ENCODE measurements at places on chromosomes 2 and 18.

DNA sequence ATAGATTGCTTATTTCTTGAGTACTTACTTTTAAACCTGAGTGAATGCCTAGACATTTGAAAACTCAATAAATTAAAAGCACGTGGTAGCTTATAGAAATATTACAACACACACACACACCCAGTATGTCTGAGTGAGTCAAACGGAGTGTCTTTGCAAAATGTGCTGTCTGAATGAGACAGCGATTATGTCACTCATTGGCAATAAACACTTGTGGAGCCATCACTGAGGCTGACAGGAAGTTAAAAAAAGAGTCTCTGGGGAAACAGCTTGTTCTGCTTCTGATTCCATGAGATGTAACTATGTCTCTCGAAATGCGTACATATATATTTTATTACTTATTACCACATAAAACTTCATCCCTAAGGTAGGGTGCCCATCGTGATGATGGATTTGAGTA is 22.3 kb upstream of the VPS4B start:
- no peak for DNase-seq

GRCh38 chr2:113098041-113098440 is 29.4 kb upstream of the IL1RN start:
- no peak for DNase-seq

GRCh38 chr2:105540642-105541041 is 141.8 kb upstream of the FHL2 start:
- DNase-seq, result no peak

- no peak for DNase-seq
Measured at GRCh38 chr2:46116553-46116991, 180.6 kb upstream of the EPAS1 start.

DNA sequence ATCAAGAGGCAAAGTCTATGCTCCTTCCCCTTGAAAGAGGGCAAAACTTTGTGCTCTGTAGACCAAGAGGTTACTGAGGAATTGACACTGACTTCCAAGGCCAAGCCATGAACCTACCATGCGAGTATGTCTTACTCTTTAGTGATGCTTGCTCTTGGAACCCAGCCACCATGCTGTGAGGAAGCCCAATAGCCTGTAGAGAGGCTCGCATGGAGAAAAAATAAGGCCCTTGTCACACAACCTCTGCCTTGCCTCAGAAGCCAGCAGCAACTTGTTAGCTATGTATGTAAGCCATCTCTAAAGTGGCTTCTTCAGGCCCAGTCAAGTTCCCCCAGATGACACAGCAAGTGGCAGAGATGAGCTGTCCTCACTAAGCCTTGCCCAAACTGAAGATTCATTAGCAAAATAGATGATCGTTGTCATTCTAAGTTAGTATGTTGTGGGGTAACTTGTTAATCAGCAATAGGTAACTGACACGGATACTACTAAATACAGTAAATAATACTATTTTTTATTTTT is 66.1 kb upstream of the RGPD5 start:
- no peak for DNase-seq

DNA sequence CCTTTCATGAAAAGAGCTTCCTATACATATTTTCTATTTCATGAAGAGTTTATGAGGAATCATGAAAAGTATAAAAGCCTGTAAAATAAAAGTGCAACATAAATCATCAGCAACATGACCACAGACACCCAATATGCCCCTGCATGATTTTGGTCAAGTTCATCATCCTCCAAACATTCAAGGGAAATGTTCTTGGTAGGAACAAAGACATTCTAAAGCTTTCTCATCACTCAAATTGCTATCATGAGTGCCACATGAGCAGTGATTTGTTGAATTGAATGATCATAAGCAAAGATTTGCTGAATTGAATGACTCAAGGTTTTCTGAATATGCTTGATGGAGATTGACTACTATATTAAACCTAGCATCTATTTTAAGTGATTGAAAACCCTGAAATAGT is 172.2 kb downstream of the MBD2 start:
- no peak for DNase-seq

- no peak for DNase-seq
Measured at GRCh38 chr18:6960656-6961055, 156.9 kb downstream of the LAMA1 start.

DNA sequence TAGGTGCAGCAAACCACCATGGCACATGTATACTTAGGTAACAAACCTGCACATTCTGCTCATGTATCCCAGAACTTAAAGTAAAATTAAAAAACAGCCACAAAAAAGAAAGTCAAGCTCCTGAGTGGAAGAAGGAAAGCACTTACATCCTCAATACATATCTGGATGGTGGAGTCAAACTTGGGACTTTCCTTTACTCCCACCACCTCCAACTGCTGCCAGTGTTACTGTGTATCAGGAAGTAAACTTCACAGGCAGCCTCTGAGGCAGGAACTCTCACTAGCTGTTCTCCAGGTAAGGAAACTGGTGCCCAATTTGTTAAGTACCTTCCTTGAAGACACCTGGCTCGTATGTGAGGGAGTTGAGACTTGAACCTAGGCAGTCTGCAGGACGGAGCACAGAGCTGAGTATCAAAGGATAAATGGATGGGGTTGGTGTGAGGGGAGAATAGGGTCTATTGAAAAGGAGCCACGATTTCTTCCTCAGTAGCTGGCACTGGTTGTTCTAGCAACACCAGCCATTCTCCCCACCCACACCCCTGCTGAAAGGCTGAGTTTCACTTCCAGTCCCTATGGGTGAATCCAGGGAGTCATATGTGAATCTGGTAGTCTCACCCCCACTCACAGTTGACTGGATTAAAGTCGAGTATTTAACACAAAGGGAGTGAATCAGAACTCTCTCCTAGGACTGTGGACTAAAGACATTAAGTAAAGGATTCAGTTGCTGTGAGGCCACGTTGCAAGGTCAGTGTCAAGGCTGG is 50.0 kb upstream of the GPR39 start:
- no peak for DNase-seq

DNA sequence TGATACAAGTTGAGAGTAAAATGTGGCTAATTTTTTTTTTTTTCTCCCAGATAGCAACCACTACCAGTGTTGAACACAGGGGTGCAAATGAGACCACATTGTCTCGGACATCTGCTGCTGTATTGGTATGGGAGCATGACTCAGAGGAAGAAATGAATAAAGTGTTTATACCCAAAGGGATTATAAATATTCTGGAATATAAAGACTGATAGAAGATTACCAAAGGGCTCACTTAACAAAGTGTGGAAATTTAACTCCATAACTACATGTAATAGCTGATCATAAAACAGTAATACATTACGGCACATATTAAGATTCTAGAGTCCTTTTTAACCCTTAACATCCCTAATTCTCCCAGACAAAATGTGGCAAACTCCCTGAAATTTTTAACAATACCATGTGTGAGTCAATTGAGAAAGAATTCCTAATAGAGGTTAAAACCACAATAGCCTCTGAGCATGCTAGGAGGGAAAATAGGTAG is 1023.0 kb upstream of the ACVR2A start:
- DNase-seq, result no peak

GRCh38 chr2:43100883-43101662 is 125.3 kb downstream of the ZFP36L2 start:
- DNase-seq, result peak; percentile 50

DNA sequence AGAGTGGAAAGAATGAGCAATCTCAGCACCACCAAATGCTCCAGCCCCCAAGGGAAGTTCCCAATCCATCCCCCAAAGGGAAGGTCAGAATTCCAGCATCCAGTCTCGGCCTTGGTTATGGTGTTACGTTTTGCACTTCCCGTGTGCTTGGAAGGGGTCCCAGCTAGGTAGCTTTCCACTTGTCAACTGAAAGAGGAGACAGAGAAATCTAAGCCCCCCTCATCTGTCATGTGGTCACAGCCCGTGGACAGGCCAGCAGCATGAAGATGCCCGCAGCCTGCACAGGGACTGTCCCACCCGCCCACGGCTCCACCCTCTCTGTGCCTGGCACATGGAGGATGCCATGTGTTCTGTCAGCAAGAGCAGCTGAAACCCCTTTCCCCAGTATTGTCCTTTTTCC is 32.1 kb downstream of the RHOB start:
- DNase-seq, result peak; percentile 4

DNA sequence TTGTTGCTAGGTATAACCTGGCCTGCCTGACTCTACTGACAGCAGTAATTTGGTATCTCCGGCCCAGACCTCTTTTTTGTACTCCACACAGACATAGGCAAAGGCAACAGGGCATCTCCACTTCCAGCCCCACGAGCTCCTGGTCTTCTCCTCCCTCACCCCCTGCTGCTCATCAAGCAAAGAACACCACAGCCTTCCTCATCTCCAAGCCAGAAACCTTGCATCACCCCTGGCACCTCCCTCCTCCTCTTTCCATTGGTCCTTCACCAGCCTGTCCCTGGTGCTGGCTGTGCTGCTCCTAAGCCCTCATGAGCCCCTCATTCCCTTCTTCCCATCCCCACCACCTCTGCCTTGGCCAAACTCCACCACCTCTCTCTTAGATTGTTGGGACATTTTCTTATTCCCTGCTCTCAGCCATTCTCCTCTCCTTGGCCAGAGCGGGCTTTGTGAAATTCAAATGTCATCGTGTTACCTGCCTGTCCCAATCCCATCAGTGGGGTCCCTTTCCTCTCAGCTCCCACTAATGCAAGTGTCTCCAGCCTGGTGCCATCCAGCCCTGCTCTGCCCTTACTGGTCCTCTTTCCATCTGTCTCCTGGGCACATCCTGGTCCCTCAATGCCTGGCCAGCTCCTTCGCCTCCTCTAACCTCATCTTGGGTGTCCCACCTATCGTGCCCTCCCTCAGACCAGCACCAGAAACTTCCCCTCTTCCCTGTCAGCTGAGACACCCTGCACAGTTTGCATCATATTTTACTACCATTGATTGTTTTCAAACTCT is 77.4 kb downstream of the INHBB start:
- DNase-seq, result no peak

- DNase-seq, result no peak
Measured at GRCh38 chr2:65504814-65505697, 72.7 kb upstream of the SPRED2 start.

GRCh38 chr2:128775914-128776285 is 457.2 kb upstream of the HS6ST1 start:
- no peak for DNase-seq

GRCh38 chr18:75937306-75937705 is 509.8 kb upstream of the SMIM21 start:
- DNase-seq, result no peak

GRCh38 chr2:229831805-229832509 is 89.9 kb downstream of the TRIP12 start:
- no peak for DNase-seq

DNA sequence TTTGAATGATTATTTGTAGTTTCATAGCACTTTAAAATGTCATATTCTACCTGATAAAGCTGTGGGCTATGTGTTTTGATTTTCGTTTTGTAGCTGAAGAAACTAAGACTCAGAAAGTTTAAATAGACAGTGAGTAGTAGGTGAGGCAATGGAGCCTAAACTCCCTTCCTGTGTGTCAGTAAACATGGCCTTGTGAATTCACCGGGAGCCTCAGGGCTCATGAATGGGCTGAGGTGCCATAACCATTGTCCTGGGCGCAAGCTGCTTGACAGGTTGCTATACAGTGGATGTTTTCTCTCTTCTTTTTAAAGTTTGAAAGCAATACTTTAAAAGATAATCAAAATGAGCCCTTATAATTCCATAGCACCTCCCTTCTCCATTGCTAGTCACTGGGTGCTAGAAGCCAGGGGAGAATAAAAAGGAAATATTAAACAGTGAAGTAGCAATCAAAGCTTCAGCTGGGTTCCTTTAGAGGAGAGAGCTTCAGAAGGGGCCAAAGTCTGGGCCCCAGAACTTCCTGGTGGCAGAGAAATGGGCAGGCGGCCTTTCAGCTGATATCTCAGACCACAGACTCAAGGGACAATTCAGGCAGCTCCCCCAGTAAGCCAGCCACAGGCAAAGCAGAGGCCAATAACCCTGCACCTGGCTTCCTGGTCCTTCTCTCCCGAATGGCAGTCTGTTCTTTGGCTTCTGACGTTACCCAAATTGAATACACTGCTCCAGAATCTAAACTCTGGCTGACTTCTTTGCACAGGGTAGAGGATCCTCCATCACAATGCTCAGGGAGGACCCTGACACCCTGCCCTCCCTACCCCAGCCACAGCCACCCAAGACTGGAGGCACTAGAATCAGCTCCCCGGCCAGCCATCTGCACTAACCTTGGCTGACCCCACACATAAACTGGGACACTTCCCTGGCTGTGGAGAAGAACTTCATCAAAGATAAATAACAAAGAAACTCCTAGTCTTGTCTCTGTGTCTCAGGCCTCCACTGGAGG is 51.8 kb upstream of the NPAS2 start:
- no peak for DNase-seq

DNA sequence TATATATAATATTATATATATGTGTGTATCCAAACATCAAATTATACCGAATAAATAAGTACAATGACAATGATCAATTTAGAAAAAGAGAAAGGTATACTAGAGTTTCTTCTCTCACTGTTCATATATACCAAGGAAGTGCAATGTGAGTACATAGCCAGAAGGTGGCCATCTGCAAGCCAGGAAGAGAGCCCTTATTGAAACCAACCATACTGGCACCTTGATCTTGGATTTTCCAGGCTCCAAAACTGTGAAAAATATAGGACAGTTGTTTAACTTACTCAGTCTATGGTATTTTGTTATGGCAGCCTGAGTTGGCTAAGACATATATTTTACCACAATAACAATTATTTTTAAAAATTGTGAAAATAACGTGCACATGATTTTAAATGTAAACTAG is 1490.2 kb upstream of the SLC39A10 start:
- DNase-seq, result peak; percentile 28

DNA sequence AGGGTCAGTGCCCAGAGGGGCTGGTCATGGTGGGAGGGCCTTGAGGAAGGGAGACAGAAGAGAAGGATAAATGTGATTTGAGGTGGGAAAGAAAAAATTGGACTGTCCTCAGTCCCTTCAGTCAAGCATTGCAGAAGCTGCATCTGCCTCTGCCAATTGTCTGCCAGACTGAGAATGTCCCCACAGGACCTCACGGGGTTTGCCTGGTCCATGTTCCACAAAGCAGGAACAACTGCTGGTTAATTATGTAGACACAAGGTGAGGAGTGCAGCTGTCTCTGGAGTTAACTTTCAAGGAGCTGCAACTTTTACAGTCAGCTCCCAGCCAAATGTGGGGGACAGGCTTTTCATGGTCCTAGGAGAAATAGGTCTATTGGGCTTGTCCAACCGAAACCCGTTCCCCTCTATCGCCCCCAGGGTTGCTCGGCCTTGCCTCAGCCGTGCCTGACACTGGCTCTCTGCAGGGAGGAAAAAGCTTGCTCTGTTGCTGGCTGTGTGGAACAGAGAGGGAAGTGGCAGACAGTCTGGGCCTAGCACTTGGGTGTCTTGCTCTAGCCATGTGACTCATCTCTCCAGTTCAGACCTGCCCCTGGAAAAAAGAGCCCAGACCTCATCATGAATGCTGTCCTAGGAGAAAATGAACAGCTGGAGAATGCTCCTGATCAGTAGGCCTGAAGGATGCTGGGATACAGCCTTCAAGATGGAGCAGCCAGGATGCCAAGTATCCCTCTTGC is 31.1 kb upstream of the PAX8 start:
- no peak for DNase-seq

All from WERI-Rb-1 (cell line).